Stimulated activated CD4-positive, alpha-beta T cell treated with anti-CD3 and anti-CD28 coated beads, TNF-alpha, amount 100 ng/mL, for 48 hours (primary cell): ENCODE measurements at places on chromosomes 3 and 15.

GRCh38 chr3:133492159-133492741 lies 81.2 kb upstream of the CDV3 start:
- DNase-seq: no peak

DNA sequence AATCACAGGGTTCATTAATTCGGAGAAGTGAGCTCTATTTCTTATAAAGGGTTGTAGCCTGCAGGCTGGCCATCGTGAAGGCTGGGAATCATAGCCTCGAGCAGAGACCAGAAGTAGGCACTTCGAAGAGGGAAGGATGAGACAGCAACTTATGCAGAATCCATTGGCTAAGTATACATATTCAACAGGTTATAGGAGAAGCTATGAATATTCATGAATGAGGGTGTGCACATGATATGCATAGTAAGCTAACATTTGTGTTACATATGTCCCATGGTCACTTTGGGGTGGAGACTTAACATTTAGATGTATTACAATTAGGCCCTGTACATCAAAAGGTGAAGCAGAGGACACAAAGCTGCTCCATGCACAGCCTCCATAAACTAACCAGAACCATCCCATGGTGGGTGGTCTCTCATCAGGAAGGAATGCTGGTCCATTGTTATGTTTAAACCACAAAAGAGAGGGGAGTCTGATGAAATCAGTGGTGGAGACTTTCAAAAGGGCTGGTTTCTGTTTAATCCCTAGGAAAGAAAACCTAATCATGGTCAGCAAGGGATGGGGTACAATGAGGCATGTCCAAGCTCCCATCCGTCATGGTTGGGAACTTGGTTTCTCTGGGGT lies 80.8 kb upstream of the FHIT start:
- no peak for DNase-seq

- DNase-seq: no peak
These were observed 44.6 kb downstream of the ARHGAP31 start for GRCh38 chr3:119338754-119339153.

DNA sequence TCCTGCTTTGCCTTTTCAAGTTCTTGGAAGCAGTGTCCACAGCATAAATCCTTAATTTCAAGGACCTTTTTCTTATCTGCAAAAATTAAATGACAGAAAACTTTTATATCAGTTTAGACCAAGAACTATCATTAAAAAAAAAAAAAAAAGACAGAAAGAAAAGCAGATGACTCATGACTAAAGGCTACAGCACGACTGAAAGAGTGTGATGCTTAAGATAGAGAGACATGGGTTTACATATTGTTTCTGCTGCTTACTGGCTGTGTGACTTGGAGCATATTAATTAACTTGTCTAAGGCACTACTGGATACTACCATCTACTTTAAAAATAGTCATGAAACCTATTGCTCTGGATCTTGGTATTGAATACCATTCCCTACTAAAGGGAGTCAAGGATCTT lies 62.3 kb downstream of the CEP152 start:
- no peak for DNase-seq

DNA sequence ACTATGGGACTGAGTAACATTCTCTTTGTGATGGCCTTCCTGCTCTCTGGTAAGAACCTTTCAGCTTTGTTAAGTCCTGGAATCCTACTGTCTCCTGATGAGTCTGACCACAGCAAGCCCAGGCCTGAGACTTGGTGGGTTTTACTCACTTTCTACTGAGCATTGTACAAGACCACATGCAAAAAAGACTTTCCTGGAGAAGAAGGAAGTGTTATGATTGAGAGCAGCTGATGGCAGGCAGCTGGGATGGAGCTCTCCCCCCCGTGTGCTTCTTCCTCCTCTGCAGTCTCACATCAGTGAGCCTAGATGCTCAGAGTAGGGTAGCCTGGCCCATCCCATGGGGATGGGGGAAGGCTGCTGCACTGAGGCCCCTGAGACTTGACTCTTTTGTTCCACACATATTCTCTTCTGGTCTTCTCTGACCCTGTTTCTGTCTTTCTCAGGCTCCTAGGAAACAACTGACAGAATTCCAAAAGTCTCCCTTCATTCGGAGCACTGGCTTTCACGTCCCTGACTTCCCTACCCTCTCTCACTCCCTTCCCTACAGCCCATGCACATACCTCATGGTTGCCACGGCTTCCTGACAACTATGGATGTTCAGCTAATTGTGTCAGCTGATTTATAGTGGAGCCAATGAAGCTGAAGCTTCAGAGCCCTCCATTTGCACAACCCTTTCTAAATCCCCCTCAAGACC lies 36.6 kb downstream of the CD86 start:
- DNase-seq: no peak
